ENCODE measurements at places on chromosomes 16 and 17.

DNA sequence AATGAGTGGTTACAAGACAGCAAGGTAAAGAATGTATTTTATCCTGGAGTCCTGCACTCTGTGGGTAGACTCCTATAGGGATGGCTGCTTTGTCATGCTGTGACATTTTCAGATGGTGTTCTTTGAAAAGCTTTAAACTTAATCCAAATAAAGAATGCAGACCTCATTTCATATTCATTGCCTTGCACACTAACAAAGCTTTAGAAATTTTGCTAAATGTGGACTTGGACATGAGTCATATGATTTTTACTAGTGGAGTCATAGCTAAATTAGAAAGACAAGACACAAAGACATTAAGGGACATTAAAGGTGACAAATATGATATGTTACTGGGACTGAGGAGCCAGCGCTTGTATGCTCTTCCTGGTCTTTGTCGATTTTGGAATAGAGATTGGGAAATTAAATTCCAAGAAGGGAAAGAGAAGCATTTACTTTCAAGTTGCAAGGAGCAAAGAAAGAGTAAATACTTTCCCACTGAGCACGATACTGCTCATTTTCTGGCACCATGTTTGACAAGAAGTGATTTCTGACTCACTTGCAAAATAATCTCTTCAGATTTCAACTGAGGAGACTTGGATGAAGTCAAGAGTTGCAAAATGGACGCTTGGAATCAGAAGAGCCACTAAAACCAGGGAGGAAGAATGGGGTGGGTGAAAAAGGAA is 152.9 kb upstream of the MYOCD start:
- DNase-seq = no peak

DNA sequence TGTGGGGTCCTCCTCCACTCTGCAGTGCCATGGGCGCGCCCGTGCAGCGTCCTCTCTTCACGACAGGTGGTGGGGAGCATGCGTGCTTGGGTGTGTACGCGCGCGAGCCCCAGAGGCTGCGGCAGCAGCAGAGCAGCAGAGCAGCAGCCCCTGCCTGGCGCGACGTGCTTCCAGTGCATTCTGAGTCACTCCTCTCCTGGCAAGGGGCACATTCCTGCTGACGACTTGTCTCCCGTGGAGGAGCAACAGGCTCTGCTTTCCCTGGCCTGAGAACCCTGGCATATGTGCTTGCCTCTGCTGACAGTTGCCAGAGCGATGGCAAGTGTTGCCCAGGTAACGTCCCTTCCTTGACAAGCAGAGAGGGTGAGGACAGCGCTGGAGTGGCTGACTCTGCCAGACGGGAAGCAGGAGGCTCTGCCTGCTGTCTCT is 133.8 kb upstream of the PLCG2 start:
- peak; percentile 45 for DNase-seq

GRCh38 chr17:18241229-18241871 is 15.9 kb downstream of the LLGL1 start:
- no peak for DNase-seq

- DNase-seq = no peak
These were observed 21.6 kb downstream of the CCDC182 start for GRCh38 chr17:57723427-57724025.

GRCh38 chr16:80039777-80040176 is 439.2 kb upstream of the MAF start:
- DNase-seq = no peak

- no peak for DNase-seq
These were observed 5.6 kb downstream of the STX4 start for GRCh38 chr16:31038993-31039392.

GRCh38 chr17:44014133-44014436 is 678 bp downstream of the TMEM101 start:
- DNase-seq = peak; percentile 19

- DNase-seq = no peak
These were observed 28.2 kb upstream of the BRD7 start for GRCh38 chr16:50396761-50397535.

GRCh38 chr16:27267037-27267677 is 1.4 kb downstream of the NSMCE1 start:
- DNase-seq = no peak

GRCh38 chr16:24769806-24770205 is 40.4 kb downstream of the TNRC6A start:
- no peak for DNase-seq

DNA sequence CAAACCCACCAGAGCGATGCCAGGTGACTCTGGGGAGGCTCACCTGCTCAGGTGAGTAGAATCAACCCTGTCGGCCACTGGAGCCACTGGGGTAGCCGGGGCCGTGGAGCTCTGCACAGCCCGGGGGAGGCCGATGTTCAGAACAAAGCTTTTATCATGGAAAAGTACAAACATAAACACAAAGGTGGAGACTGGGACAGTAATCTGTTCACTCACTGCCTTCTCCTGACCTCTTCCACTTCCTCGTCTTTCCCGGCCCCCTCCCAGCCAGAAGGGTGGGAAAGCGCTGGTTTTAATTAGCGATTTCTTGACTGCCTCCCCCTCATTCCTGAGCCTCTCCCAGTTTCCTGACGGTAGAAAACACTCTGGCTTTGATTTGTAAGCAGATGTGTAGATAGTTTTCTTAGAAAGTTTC is 9.8 kb upstream of the TEX19 start:
- DNase-seq = no peak

DNA sequence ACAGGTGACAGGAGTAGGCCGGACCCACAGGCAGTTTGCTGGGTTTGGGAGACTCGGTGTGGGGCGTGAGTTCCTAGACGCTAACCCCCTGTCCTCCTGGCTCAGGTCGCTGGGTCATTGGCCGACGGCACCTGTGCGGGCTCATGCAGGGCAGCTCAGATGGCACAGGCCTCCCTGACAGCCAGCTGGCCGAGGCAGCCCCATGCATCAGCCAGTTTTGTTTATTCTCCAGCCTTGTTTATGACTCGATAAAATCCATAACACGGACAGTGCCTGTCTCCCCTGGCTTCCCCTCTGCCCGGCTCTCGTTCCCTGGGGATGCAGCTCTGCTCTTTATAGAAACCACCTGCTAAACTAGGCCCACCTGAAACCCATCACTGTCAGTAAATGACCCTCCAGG is 46.0 kb downstream of the SDK2 start:
- no peak for DNase-seq

DNA sequence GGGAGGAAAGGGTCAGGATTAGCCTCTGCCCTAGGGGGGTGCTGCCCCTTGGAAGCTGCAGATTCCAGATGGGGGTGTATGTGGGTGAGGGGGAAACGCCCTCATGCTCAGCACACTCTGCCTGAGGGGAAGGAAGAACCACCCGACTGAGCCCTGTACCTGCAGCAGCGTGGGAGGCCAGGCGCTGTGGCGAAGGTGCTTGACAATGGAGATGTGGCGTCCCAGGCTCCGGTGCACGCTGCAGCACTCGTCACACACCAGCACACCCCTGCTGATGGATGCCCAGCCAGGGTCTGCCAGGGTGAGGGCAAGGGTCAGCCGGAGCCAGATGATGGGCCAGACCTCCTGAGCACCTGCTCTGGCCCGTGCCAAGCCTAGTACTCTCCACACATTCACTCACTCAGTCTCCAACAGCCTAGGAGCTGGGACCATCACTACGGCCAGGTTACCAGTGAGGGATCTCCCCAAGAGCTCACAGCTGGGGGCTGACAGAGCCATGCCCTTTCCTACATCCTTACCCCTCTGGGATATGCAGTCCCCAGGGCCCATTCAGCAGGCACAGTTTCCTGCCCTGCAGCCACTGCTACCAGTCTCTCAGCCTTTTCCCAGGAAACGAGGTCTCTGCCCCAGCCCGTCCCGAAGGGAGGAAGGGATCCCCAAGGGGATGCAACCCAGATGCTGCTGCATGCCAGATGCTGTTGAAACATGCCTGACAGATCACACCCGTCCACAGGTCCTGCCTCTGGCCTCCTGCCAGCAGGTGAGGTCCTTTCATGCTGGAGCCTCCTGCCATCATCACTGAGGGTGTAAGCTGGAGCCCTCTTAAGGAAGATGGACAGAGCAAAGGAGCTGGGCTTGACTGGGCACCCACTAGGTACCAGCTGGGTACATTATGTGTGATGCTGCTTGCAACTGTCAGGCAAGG is 5.9 kb downstream of the GIT1 start:
- DNase-seq = no peak

DNA sequence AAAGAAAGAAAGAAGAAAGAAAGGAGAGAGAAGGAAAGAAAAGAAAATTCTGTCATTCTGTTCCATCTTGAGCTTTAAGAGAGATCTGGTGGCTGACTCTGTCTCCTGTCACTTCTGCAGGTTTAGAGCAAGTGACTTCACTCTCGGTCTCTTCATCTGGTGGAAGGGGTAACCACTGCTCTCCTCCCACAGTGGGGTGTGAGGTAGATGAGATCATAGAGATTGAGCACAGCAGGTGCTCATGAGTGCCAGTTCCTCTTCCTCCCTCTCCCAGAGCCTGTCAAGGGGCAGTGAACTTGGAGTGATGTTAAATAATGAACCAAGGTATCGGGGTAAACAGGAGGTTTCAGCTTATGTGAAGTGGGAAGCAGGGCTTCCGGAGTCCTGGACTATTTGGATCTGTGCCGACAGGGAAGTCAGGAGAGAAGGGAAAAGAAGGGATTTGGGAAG is 47.7 kb downstream of the BEAN1 start:
- DNase-seq = no peak

DNA sequence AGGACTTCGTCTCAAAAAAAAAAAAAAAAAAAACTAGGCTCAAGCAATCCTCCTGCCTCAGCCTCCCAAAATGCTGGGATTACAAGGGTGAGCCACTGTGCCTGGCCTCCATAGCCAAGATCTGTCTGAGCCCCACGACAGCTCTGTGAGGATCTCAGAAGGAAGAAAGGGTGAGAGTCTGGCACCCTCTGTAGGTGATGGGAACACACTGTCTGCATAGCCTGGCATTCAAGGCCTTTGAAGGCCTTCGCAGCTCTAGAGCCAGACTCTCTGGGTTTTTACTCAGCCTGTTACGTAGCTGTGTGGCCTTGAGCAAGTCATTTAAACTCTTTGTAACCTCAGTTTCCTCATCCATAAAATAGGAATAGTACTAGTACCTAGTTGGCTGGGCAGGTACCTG is 6.3 kb upstream of the XPO6 start:
- no peak for DNase-seq

- DNase-seq = no peak
These were observed 284.5 kb downstream of the MAF start for GRCh38 chr16:79316004-79316458.

GRCh38 chr17:67487506-67487905 is 110.4 kb downstream of the PITPNC1 start:
- no peak for DNase-seq

DNA sequence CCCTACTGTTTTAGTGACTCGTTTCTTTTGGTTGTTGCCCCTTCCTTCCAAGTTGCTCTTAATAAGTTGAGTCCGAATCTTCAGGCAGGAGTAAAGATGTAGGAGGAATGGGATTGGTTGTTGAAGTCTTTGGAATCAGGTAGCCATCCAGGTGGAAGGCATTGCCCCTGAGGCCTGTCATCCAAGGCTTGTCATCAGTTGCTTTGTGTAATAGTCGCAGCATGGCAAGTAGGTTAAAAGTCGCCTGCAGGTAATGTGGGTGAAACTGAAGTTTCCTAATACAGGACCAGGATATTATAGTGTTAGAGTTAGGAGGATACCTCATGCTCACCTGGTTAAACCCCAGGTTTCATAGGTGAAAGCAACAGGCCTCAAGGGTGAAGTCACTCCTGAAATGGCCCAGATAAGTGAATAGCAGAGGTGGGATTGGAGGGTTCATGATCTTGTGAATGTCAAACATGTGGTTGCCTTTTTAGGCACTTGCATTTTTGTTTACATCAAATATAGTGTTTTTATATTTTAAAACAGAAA is 934 bp downstream of the PCTP start:
- DNase-seq = no peak

DNA sequence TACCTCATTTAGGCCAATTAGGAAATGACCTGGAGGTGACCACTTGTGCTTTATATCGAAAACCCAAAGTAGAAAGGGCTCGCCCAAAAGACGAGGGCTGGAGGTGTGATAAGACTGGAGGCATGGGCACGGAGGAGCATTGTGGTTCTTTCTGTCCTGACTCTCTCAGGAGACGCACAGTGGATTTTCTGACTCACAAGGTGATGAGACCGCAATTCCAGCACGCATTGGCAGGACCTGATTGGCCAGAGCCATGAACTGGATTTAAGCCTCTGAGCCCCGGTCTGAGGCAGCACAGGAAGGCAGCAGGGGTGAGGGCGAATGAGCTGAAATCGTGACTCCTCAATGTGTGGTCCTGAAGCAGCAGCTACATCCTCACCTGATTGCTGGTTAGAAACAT is 559.1 kb upstream of the SALL1 start:
- DNase-seq = no peak

- peak; percentile 38 for DNase-seq
These were observed 108.7 kb downstream of the SMG6 start for GRCh38 chr17:2194889-2195335.

DNA sequence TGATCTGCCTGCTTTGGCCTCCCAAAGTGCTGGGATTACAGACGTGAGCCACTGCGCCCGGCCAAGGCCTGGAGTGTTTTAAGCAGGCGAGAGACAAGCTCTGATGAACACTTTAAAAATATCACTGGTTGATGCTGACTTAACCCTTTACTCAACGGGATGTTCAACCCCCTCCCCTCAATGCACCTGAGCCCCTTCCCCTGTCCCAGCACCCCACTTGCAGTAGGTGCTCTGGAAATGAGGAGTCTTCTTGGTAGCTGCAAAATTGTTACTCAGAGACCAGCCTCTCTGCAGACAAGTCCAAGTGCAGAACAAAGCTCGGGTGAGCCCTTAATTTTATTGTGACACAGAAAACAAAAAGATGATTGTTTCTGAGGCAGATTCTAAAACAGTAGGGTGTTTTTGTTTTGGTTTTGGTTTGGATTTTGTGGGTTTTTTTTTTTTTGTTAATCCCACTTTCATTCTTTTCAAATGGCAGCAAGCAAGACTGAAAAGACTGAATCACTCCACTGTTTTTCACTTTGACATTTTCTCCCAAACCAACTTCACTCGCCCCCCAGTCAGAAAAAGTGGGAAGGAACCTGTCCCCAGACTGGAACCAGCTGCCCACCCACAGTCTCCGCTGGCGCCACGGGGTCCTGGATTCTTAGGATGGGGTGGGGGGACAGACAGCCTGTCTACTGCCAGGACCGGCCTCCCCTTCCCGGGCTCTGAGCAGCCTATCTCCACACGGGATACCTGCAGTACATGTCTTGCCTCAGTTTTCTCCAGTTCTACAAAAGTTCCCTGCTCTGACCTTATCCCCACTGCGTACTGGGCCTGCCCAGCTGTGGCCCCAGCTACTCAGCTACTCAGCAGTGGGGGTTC is 5.2 kb upstream of the PLLP start:
- no peak for DNase-seq

GRCh38 chr17:17641621-17642409 is 39.4 kb upstream of the RAI1 start:
- DNase-seq = peak; percentile 64
